Dorsolateral prefrontal cortex (tissue), 122 donors: ENCODE measurements at places on chromosomes 1 and 21.

GRCh38 chr1:92342401-92342800 lies 43.5 kb downstream of the RPAP2 start:
- no peak for DNase-seq

GRCh38 chr1:246165826-246166709 lies 341.0 kb downstream of the SMYD3 start:
- DNase-seq: no peak

GRCh38 chr1:106637566-106637965 lies 418.9 kb upstream of the PRMT6 start:
- no peak for DNase-seq

DNA sequence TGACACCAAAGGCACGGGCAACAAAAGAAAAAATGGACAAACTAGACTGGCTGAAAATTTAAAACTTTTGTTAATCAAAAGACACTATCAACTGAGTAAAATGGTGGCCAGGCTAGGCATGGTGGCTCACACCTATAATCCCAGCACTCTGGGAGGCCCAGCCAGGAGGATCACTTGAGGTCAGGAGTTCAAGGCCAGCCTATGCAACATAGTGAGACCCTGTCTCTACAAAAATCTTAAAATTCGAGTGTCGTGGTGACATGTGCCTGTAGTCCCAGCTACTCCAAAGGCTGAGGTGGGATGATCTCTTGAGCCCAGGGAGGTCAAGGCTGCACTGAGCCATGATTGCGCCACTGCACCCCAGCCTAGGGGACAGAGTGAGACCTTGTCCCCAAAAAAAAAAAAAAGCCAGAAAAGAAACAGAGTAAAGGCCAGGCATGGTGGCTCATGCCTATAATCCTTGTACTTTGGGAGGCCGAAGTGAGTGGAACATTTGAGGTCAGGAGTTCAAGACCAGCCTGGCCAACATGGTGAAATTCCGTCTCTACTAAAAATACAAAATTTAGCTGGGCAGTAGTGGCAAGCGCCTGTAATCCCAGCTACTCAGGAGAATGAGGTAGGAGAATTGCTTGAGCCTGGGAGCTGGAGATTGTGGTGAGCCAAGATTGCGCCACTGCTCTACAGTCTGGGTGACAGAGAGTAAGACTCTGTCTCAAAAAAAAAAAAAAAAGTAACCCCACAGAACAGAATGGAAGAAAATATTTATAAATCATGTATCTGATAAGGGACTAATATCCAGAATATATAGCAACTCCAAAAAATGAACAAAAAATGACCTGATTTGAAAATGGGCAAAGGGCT lies 8.0 kb downstream of the TUT4 start:
- DNase-seq: no peak

DNA sequence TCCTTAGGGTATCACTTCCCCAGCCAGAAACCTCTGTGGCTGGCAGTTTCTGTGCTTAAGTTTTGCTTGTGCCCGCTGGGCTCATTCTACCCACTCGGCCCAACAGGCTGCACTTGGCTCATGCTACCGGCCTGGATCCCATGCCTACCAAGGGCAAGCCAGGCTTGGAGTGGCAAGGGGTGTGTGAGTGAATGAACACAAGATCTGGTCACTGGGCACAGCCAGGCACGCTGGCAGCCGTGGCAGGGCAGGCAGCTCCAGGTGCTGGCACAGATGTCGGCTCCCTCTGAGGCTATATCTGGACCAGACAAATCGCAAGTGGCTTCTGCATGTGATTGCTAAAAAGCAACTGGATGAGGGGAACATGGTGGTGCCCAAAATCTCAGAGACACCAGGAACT lies 740.5 kb upstream of the B3GALT2 start:
- no peak for DNase-seq

DNA sequence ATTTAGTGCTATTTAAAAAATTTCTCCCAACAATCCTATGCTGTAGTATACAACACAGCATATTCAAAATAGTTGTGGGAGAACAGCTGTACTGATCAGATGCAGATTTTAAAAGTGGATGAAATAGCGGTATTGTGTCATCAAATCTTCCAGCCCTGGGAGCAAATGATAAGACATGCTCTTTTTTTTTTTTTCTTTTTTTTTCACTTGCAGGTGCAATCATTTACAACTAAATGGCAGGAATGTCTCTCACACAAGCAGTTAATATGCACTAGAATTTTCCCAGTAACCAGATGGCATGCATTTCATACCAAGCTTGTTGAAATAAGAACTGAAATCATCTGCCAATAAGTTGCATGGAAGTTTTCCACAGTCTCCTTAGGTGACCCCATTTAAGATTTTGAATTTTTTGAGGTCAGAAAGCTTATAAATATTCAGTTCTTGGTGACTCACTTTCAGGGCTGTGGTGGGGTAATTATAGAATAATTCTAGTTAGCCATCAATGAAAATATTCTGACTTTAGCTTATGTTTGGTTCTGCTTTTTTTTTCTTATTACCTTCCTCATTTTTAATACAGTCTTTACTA lies 623.9 kb upstream of the NR5A2 start:
- no peak for DNase-seq
